ENCODE measurements at places on chromosomes 4 and X.

DNA sequence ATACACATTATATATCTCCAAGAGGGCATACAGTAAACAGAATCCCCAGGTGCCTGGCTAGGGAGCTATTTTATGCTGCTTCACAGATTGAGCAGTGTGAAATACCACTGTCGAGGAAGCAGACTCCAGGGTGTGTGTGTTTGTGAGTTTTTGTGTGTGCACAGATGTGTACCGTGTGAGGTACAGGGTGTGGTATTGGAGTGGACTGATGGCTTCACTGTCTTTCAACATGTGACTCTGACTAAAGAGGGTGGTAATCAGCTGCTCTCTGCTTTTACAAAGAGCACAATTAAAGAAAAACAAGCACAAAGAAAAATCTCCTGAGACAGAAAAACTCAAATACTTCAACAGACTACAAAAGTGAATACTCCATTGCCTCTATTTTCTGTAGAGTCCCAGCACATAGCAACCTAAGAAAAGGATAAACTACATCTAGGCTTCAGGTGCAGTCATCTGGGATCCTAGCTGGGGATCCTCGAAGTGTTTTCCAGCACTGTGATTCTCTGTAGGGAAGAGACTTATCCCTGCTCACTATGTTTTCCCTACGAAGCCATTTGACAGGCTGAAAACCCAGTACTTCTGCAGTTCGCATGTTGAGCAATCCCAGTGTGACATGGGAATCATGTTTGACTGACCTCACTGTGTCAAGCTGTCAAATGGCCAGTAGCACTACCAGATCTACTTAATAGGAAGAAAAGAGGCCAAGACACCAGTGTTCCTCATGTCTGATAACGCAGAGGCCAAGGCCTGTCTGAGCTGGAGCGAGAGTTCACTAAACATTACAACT, 100.3 kb downstream of the CDS1 start:
- DNase-seq, result no peak

DNA sequence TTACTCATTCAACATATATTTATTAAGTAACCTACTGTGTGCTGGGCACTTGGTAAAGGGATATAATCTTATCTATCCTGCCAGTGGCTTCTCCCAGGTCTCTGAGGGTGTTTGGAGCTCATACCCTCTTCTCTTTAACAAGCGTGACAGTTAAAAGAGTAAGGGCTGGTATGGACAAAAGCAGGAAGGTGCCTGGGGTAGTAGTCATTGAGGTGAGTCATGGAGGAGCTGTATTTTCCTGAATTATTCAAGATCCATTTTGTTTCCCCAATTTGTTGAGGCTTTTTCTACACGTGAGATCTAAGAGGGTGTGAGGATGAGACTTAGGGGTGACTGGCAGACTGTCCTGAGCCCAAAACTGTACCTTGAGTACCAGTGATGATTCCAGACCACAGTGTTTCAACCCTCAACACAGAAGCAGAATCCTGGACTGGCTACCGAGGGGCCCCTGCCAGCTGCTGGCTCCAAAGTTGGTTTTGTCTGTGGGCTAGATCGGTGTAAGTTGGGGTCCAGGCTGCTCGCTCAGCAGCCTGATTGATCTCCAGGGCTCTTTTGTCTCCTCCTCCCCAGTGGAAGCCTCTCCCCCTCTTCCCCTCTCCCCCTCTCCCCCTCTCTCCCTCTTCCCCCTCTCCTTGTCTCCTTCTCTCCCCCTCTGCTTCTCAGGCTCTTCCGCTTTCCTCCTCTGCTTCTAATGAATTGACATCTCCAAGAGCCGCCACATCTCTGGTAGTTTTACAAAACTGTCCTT, at the start of gene DRP2:
Gene DRP2, plus strand, starts transcription at position 671 of the 748 bp plus-strand sequence. CDS start 11,862 bp downstream, outside the sequence.
- no peak for DNase-seq

- DNase-seq, result no peak
Observed at GRCh38 chr4:7415927-7416686, 18.6 kb downstream of the PSAPL1 start.

DNA sequence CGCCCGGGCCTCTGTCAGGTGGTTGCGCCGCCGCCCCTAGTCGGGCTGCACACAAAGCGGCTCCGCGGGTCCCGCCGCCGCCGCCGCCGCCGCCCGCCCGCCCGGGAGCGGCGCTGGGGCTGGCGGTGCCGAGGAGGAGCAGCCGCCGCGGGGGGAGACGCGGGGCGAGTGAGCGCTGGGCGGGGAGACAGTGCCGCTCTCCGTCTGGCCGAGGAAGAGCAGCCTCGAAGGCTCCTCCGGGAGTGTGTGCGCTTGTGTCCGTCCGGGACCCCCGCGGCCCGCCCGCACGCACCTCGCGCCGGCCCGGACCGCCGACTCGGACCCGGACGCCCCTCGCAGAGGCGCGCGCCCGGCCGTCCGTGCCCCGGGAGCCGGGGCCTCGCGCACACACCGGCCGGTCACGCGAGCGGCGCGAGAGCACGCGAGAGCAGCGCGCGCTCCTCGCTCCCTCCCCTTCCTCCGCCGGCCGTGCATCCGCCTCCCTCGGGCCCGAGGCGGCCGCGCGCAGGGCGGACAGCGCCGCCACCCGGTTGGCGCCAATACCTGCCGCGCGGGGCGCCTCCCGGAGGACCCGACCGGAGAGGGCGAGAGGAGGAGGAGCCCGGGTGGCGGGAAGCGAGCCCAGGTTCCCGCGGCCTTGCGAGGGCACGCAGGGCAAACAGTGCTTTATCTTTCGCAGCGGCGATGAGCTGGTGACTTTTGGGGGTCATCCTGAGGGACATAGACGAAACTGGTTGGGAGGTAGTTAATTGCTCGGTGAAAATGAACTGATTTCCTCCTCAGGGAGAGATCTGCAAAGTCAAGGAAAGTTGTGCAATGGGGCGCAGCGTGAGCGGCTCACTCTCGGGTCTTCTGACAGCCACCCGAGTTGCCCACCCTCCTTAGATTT, at the start of gene PDS5A:
Gene PDS5A, minus strand, starts transcription at position 423 of the 889 bp plus-strand sequence. CDS start 1,334 bp downstream, outside the sequence.
- peak; percentile 88 for DNase-seq

DNA sequence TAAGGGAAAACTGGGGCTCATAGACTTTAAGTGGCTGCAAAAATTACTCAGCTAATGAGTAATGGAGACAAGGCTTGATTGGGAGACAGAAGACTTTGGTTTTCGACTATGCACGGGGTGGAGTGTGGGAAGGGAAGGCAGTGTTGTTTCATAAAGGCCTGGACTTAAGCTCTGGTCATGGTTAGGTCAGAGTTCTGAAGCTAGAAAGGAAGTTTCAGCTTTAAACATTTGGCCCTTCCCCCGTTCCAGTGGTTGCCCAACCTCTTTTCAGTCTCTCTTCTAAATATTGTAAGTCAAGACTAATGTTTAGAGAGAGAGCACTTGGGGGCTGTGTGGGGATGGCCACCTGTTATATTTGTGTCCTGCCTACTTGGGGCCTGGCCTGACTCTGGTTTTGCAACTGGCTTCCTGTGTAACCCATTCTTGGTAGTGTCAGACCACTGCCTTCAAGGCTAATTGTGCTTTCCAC, 21.0 kb downstream of the MSN start:
- no peak for DNase-seq

DNA sequence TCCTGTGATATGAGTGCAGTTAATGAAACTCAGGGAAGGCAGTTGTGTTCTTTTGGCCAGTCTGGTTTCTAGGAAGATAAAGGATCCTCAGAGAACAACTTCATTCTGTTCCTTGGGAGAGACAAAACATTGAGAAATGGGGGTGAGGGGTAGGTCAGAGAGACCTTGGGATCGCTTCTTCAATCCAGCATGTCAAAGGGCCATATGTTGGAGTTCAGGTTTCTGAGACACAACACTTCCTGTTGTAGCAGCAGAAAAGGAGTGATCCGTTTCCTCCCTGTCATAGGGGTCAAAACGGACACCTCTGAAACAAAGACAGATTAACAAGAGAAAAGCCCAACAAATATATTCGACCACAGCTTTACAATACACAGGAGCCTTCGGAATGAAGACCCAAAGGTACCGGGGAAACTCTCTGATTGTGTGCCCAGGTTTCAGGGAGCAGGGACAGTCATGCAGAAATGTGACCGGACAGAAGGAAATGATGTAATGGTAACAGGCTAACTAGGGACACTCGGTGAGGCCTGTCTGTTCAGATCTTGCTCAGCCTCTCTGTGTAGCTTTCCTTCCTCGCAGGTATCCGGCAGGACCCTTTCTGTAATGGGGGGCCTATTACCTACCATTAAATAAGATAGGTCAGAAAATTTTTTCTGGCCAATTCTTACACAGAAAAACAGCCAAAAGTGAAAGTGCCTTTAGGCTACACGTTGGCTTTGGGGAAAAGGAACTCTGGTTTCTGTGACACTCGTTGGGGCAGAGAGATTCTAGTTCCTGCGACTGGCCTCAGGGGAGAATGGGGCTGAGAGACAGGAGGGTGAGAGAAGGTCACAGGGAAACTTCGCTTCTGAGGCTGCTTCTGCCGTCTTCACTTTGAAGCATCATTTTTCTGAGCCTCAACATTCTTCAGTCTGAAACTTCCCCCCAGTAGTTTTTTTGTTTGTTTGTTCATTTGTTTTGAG, 103.3 kb upstream of the TLR3 start:
- DNase-seq, result no peak

- no peak for DNase-seq
Observed at GRCh38 chr4:69591364-69591763, 48.1 kb downstream of the UGT2A2 start.

- no peak for DNase-seq
Observed at GRCh38 chrX:142483965-142484364, 278.9 kb upstream of the MAGEC2 start.

DNA sequence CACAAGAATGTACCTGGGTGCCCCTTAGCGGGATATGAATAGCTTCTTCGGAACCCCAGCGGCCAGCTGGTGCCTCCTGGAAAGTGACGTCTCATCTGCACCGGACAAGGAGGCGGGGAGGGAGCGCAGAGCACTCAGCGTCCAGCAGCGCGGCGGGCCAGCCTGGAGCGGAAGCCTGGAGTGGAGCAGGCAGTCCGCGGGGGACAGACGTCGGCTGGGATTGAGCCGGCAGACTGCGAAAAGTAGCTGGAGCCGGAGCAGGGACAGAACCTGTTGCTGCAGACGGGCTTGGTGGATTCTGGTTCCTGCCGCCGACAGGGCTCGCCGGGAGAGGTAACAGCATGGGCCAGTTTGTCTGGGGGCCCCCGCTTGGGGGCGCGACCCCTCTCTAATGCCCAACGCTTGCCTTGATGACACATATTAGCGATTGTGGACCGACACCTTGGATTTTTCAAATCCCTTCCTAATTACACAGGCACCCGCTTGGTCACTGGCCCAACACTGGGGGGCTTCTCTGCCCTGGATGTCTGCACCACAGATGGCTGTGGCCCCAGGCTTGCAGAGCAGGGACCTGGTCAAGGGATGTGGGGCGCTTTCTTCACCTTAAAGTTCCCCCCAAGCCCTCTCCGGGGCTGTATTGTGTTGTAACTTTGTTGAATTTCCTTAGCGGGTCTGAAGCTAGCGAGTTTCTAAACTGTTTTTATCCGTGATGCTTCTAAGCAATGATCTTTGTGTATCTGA, at the start of gene NPFFR2:
Gene NPFFR2, plus strand, starts transcription at position 133 of the 741 bp plus-strand sequence. CDS start 96,592 bp downstream, outside the sequence.
- DNase-seq, result no peak

DNA sequence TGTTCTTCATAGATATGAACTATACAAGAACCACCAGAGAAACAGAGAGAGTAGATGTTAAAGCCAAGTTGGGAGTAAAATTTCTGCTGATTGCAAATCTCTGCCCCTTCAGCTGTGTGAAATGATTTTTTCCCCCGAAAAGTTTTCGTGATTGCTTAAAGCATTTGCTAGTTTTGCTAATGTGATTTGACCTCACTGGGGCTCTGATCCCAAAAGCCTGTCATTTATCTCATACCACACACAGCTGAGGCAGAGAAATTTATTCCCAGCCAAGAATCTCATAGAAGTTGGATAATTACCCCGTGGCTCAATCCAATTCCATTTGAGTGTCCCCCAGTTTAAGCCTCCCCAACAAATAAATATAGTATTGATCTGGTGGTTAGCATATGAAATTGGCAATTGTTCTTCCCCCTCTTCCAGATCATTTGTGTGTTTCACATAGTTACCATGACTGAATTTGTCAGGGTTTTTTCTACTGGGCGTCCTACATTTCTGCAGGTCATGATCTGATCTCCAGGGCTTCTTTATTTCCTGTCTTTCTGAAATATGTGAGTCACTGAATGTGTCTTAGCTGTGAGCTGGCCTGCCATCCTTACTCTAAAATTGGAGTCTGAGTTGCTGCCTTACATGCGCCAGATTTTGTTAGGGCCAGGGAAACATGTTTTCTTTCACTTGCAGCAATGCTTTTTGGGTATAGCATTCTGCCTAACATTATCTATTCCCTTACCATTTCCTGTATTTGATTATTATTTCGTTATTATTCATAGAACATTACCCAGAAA, 167.5 kb upstream of the FRMPD4 start:
- no peak for DNase-seq

DNA sequence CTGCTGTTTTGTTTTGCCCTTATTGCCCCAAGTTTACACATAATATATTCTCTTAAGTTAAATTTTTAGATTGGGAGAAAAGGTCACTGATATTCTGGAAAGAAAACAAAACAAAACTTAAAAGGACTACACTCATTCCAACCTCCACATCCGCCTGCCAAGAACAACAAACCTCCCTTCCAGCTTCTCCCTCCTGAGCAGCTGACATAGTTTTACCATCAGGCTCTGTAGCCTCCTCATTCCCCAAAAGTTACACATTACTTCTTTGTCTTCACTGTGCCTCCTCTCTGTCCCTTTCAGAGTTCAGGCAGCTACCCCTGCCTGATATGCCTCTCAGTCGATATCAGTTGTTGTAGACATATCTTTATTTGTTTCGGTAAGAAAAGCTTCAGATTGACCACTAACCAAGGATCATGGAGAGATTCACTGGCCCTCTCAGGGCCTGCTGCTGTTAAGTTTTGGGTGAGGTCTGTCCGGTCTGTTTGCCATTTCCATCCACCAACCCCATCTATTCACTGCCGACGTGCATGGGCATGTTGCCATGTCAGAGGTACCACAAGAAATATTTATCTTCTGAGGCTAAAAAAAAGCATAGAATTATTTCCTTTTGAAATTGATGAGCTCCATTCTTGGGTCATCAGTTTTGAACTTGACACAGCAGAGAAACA, 164.1 kb downstream of the GASK1B start:
- no peak for DNase-seq

DNA sequence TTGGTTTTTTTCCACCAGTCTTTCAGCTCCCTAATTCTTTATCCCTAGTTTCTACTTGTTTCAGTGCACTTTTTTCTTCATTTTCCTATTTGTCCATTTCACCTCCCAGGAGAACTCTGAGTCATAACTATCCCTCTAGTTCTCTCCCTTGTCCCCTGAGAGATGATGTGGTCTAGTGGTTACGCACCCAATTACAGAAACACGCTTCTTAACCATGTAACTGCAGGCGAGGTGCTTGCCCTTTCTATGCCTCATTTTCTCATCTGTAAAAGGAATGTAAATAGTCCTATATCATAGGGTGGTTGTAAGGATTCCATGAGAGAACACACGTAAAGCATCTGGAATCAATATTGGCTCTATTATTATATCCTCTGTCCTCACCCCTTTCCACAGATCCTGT, 8.8 kb upstream of the GRPR start:
- no peak for DNase-seq

All from T-cell (primary cell).